ENCODE measurements at places on chromosomes 16 and 17. TPM values are rescaled to one million over a fixed set of nuclear protein-coding genes. Genes with fewer than 3 reads are reported as not detected.

DNA sequence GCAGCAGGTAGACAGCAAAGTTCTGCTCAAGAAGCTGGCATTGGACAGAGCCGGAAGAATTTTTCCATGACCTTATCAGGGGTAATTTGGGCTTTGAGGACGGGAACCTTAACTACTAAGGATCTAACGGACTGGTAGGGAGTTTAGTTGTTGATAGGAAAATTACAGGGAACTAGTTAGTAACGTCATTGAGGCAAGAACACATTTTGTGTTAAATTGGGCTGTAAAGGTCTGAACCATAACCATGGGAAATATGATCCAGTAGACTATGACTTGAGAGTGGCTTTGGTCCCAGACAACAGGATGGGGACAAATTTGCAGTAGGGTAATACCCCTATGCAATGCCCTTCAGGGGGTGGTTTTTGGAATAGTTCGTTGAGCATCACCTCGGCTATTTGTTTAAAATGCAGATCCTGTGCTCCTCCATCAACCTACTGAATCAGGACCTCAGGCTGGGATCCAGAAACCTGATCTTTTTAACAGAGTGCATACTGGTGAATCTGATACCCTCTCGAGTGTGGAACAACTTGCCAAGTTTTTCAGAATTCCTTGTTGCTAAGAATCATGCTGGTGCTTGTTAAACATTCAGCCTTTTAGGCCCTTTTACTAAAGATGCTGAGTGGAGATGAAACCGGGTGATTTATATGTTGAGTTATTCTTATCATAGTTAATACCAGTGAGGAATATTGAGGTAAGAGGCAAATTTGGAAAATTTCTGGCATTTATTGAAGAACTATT is 255.1 kb downstream of the MAP2K6 start:
- DNase-seq: peak; percentile 5

GRCh38 chr17:4109449-4109848 is 33.4 kb downstream of the ZZEF1 start:
- DNase-seq: no peak

Gene DCAKD
- 19.2 TPM for total RNA-seq

DNA sequence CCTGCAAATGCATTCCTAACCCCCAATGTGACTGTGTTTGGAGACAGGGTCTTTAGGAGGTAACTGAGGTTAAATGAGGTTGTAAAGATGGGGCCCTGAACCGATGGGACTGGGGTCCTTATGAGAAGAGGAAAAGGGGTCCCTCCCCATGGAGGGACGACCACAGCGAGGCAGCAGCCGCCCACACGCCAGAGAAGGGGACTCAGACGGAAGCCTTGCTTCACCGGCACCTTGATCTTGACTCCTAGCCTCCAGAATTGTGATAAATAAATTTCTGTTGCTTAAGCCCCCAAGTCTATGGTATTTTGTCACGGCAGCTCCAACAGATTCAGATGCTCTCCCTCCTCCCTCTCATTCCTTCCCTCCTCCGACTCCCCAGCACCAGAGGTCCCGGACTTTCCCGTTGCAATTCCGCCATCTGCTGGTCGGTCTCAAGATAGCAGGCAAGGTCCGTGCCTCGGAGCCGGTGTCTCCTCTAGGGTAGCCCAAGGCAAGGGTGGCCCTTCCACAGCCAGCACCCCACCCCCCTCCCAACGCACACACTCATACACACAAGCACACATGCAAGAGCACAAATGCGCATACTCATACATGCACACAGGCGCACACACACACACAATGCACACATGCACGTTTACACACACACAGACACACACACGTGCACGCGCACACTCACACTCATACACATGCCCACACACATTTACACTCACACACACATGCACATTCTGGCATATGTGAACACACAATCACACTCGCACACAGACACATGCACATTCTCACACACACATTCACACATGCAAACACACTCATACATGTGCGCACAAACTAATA is 23.1 kb upstream of the C16orf78 start:
- peak; percentile 44 for DNase-seq

GRCh38 chr16:74107795-74108610 is 188.6 kb upstream of the PSMD7 start:
- peak; percentile 36 for DNase-seq

DNA sequence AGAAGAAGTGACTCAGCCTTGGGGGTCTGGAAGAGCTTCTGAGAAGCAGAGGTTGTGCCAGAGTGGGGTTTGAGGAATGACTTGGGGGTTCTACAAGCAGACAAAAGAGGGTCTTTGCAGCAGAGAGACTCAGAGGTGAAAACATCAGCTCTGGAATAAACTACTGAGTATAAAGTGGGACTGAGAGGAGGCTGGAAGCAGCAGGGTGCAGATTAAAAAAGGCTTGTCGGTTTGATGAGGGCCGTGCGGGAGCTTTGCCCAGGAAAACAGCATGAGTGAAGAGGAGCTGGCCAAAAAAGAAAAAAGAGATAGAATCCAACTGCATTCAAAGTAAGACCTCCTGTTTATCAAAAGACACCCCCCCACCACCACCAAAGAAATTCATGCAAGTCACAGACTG is 13.1 kb upstream of the ACE start:
- no peak for DNase-seq

GRCh38 chr17:67557052-67557845 is 160.5 kb upstream of the NOL11 start:
- DNase-seq: no peak

DNA sequence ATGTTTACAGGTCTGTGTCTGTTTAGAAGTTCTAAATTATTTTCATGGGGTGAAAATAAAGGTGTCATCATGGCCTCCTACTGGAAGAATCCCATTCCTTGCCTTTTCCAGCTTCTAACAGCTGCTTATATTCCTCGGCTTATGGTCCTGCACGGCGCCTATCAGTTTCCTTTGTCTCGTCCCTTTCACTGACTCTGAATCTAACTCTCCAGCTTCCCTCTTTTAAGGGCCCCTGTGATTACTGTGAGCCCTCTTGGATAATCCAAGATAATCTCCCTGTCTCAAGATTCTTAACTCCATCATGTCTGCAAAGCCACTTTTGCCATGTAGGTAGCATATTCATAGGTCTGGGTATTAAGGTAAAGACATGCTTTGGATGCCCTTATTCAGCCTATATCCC is 441.0 kb upstream of the ERCC4 start:
- DNase-seq: no peak

DNA sequence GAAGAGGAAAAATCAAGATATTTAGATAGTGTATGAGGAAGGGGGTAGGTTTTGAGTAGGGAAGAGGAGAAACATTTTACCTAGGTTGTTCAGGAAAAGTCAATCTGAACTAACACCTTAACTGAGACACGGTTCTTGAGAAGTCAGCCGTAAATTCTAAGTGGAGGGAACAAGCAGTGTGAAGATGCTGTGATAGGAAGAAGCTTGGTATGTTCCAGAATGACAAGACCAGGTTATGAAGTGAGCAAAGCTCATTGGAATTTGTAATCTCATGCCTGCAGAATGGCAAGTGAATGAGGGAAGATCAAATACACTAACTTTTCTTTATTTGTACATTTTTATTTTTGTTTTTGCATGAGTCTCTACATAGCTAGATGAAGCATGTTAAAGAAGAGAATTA is 307.6 kb downstream of the ZFHX3 start:
- peak; percentile 54 for DNase-seq

Gene RRAD
- total RNA-seq: 3.2 TPM

Gene SLFN12
- total RNA-seq: 39.6 TPM

GRCh38 chr17:83081684-83082201 is 2.3 kb downstream of the METRNL start:
- DNase-seq: no peak

Gene EPN3
- total RNA-seq: 0.74 TPM

DNA sequence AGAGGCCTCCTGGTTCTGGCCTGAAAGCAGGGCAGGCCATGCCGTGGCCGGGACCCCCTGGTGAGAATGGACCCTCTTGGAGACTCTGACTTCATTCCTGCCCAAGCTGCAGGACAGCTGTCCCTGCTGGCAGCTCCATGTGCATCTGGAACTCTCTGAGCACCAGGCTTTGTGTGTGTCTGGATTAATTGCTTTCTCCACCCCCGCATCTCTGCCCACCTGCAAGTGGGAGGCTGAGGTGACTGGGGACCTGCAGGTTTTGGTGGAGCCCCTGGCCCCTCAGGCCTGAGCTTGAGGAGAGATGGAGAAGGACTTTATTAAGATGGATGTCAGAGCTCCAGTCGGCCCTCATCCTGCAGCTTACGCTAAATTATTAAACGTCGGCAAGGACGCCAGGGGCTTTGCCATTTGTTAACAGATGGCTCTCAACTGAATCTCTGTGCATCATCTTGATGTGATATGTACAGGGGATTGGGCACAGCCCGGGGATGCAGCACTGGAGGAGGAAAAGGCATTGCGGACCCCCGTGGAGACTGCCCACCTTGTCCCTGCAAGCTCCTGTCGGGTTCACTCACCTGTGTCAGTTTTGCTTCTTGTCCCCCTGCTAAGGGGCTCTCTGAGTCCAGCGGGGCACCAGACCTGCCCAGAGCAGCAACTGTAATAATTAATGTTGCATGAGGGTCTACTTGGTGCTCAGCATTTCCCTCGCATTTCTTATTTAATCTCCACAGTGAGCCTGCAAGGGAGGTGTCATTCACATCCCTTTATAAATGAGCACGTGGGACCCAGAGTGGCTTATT is 154.1 kb upstream of the RPL38 start:
- no peak for DNase-seq

- no peak for DNase-seq
Observed at GRCh38 chr16:3528406-3528805, 27.6 kb downstream of the CLUAP1 start.

DNA sequence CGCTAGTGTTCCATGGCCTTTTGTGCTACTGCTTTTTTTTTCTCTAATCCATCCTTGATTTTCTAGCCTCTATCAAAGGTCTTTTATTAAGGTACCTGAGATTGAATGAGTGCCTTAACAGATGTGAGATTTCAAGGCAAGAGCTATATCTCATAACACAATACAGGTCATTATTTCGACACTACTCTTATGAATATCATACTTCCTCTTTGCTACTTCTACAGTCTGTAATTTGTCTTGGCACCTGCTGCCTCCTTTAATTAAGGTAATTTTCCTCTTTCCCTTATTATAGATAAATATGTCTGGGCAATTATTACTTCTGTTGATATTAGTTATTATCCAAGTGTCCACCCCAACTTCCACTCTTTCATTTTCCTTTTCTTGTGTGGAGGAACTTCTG is 5.3 kb downstream of the KRT28 start:
- DNase-seq: no peak

- DNase-seq: no peak
Observed at GRCh38 chr17:61075988-61076387, 323.7 kb upstream of the TBX2 start.

- DNase-seq: no peak
Observed at GRCh38 chr17:68733241-68734176, 132.3 kb upstream of the FAM20A start.

- no peak for DNase-seq
Observed at GRCh38 chr17:79813297-79814126, 16.6 kb upstream of the CBX8 start.

DNA sequence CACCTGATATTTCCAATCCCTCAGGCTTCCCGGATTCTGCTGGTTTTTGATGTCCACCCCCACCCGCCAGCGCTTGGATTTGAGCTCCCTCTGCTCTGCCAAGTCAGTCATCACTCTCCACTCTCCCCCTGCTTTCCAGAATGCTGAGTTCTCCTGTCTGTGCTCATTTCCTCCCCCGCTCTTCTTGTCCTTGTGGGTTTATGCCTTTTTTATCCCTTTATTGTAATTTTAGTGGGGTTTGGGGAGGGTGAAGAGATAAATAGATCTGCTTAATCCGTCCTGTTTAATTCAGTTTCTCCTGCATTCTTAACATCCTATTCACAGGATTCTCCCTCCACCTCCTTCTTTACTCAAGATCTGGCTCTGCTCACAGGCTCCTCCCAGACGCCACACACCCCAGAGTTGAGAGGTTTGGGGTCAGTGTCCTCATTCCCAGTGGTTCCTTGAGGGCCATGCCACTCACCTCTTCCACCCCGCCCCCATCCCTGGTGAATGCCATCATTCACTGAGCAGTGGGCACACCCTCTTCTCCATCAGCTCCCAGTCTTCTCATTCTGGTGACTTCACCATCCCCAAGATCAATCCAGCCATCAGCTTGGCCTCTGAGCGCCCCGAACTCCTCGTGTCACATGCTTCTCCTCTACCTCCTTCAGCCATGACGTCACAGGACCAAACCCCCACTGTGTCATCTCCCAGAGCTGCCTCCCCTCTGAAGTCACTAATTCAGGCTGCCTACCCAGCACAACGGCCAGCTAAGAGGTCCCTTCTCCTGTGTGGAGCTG is 15.1 kb upstream of the GUCY2D start:
- no peak for DNase-seq

- no peak for DNase-seq
Observed at GRCh38 chr16:3695610-3696369, 21.5 kb downstream of the TRAP1 start.

DNA sequence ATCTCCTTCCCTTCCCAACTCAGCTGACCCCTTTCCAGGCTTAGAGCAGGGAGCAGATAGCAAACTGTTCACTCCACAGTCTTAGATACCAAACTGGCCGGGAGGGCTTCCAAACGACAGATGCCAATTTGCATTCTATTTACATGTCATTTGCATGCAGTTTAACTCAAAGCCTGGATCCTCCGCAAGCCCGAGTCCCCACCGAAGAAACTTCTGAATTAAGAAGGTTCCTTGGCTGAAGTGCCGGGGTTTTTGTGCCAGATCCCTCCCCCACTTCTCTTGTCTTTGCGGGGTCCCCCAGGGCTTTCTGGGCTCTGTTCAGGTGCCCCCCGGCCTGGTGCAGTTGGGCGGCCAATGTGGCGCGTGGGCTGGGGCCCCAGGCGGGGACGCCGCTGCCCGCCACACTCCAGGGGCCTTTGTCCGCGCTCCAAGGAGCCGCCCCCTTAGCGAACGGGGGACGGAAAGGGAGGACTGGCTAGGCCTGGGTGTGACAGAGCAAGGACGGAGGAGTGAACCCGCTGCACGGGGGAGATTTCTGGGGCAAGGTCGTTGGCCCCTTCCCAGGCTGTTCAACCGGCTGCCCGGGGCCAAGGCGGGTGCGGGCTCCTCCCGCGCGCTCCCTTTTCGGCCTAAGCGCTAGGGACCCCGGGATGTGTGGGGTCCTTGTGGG is 1.2 kb downstream of the GPRC5B start:
- DNase-seq: peak; percentile 35

- DNase-seq: peak; percentile 56
Observed at GRCh38 chr16:81873843-81874752, 95.0 kb downstream of the PLCG2 start.

- DNase-seq: no peak
Observed at GRCh38 chr17:77666881-77667395, 291.6 kb upstream of the TNRC6C start.
